ENCODE measurements at places on chromosomes 6 and 20.

DNA sequence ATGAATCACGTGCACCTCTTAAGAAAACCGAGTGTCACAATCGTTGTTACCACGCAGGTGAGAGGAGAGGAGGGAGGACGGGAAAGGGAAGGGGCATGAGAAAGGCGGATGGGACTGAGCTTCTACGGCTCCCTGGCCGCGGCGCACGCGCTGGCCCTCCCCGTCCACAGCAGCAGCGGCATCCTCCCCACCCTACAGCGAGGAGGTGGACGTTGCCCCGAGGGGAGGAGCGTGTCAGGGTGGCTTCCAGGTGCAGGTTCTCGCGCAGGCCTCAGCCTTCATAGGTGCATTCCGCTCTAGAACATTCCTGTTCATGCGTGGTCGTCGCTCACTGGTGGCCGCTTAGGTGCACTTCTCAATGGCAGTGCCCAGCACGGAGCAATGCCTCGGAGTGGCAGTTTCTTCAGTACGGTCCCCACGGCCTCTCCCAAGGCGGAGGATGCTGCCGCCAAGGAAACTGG lies 29.7 kb upstream of the AFDN start:
- DNase-seq: no peak

GRCh38 chr20:63342561-63343459 lies 18.3 kb downstream of the CHRNA4 start:
- DNase-seq: no peak

DNA sequence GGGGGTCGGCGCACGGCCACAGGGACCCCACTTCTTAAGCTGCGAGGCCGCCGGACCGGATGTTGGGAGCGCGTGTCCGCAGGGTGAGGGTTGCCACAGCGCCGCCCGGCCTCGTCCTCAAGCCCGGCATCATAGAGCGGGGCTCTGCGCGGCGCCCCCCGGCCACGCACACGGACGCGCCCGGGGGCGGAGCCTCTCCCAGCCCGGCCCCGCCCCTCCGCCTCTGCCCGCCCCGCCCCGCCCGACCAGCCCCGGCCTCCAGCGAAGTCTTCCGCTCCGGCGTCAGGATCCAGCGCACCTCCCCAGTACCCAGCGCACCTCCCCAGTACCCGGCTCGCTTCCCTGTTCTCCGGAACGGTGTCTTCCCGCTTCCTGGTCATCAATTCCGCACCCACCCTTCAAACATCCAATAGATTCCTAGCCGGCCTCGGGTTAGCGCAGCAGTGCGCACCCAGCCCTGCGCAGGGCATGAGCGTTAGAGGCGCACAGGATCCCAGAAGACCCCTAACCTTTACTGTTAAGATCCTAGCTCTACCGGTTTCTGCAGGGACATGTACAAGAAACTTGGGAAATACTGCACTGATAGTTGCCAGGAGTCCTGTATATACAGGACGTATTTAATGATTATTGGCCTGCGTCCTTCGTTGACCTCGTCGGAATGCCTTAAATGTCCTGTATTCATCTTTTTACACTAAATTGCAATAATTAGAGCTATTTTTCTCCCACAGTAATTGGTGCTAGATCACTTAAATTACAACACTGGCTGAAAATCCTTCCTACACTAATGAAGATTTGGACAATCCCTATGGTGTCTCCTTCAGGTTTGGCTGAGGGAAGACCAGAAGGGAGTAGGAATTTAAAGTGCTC lies 535 bp upstream of the DNAAF9 start:
- peak; percentile 23 for DNase-seq

DNA sequence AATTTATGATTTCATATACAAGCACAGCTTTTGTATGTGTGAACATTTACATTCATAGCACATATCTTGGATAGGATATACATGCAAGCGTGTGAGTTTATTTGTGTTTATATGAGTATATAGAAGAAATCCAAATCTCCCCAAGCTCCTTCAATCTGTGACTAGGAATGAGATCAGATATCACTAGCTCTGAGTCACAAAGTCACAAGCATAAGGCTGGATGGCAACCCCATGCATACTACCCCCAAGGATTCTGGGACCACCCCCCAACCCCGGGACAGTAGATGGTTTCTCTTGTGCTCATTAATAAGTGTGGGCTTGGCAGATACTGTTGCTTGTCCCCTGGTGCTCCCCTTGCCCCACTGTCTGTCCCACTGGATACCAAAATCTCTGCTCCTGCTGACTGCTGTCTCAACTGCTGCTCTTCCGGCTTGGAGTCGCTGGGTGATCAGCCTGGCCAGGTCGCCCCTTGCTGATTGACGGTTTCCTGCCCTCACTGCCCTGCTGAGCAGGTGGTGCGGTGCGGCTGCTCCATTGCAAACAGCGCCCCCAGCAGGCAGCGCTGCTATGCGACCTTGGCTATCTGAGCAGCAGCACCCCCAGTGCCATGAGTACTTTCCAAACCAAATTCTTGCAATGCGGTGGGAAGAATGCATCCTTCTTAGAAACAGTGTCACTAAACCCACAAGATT lies 279.4 kb downstream of the CD83 start:
- no peak for DNase-seq

DNA sequence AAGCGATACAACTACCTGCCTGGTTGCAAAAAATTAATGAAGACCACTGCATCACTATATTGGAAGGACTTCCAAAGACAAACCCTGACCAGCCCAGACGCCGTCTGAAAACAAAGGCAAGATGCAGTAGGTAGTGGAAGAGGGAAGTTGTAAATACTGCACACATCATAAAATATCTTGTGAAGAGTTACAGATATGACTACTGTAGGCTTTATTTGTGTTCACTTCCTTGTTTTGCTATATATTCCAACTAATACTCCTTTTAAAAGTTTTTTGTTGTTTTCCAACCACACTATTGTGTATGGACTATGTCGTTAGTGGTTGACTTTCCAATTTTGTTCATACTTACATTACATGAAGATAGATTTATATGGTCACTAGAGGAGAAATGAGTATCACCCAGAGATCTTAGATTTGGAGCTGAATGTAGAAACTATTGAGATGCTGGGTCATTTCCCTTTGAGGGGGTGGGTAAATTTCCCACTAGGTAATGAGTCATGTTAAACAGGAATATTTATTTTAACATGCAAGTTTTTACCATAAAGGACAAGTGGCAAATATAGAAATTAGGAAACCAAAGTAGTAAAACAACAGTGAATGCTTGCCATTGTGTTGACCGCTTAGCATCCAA lies 16.6 kb upstream of the TXLNB start:
- no peak for DNase-seq

- DNase-seq: no peak
Measured at GRCh38 chr6:125255201-125255600, 46.6 kb downstream of the HDDC2 start.

DNA sequence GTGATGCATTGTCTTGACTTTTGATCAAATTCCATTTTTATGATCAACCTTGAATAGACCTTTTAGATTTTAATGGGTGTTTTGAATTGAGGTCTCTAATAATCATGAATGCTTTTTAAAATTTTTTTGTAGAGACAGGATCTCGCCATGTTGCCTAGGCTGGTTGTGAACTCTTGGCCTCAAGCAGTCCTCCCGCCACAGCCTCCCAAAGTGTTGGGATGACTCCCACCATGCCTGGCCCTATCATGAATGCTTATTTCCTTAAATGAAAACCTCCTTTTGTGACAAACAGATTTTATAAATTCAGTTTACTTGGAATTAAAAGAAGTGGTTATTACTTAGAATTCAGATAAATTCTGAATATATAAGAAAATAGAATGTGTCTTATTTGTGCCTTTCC lies 60.2 kb upstream of the KIF25 start:
- no peak for DNase-seq

- DNase-seq: no peak
Measured at GRCh38 chr6:118935331-118935668, 341 bp upstream of the MCM9 start.

GRCh38 chr6:30544666-30545272 lies 11.5 kb downstream of the GNL1 start:
- no peak for DNase-seq

DNA sequence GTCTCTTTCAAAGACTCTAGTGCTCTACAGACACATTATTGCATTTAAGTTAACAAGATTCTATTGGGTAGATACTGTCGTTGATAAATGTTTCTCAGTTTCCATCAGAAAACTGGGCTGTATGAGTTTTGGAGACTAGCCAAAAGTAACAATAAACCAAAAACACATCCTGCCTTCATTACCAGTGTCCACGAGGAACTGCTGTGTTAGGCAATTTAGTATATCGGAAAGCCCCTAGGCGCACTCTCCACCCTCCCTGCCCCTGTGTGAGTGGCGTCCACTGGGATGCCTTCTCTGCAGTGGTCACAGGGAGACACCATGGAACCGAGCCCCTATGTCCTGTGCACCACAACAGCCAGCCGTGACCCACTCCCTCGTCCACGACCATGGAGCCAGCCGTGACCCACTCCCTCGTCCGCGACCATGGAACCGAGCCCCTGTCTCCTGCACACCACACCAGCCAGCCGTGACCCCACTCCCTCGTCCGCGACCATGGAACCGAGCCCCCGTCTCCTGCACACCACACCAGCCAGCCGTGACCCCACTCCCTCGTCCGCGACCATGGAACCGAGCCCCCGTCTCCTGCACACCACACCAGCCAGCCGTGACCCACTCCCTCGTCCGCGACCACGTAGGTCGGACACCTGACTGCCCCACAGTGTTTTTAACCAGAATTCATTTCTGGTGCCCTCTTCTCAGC lies 35.3 kb downstream of the DLL1 start:
- no peak for DNase-seq

- DNase-seq: no peak
Measured at GRCh38 chr6:166463359-166464067, 80.8 kb upstream of the MPC1 start.

GRCh38 chr6:32796848-32797776 lies 19.7 kb downstream of the HLA-DOB start:
- DNase-seq: peak; percentile 35

DNA sequence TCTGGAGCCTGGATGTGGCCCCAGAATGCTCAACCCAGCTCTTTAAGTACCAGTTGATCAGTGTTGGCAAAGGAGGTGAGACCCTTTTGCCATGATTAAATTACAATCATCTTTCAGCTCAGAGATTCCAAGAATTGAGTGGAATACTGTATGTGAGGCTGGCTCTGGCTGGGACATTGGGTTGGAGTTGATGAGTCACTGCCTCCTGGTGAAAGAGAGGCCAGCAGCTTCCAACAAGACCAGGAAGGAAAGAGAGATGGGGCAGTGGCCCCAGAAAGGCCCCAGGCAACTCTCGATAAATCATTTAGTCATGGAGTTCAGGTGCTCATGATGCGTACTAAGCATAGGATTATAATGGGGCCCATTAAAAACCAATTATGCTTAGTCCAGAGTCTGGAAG lies 2.1 kb downstream of the TGM6 start:
- DNase-seq: no peak

- no peak for DNase-seq
Measured at GRCh38 chr6:26234421-26235301, 130.3 kb upstream of the BTN3A2 start.

GRCh38 chr20:62707276-62707920 lies 1.2 kb upstream of the NTSR1 start:
- DNase-seq: no peak

All from smooth muscle cell of the brain vasculature (primary cell).